ENCODE measurements at places on chromosomes 4 and X.

GRCh38 chr4:90798948-90799347 lies 671.8 kb downstream of the CCSER1 start:
- DNase-seq: no peak

DNA sequence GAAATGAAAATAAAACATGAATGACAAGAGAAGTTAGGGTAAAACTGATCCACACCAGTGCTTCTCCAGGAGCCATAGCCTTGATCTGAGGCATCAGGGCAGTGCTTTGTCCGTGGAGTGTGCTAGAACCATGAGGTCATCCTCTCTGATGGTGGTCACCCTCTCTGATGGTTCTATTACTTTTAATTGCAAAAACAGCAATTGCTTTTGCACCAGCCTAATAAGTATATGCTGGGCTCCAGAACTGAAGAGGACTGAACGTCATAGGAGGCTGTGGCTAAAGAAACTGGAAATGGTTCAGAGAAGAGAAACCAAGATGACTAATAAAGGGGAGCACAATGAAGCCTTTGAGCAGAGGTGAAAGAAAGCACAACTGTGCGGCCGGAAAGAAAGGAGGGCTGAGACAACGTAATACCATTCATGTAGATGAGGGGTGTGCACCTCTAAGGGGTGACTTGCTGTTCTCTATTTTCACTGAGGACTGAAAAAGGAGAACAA lies 17.0 kb upstream of the TMEM154 start:
- DNase-seq: no peak

DNA sequence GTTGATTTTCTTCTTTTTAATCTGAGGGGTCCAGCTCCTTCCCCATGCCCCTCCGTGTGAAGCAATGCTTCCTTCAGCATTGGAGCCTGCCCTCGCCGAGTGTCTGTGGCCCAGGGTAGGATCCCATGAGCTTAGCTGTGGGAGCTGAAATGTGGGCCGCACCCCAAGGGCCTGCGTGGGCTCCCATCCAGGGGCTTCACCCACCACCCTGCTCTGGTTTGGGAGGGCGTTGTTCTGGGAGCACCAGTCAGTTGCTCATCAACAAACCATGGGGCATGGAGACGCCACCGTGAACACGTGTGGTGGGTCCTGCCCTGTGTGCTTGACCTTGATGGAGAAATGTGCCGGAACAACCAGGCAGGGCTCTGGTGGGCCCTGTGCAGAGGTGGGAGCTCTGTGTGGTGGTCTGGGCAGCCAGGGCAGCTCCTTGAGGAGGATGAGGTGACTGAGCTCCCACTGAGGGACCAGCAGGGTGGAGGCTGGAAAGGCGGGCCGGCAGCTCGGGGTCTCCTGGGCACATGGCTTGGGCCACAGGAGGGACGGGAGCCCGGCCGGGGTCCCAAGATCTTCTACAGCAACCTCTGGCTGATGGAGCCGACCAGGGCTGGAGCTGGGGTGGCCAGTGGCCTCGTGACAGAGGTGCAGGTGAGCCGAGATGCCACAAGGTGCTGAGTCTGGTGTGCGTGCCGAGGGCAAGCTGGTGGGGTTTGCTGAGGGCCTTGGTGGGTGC lies 39.6 kb upstream of the NKX1-1 start:
- no peak for DNase-seq

DNA sequence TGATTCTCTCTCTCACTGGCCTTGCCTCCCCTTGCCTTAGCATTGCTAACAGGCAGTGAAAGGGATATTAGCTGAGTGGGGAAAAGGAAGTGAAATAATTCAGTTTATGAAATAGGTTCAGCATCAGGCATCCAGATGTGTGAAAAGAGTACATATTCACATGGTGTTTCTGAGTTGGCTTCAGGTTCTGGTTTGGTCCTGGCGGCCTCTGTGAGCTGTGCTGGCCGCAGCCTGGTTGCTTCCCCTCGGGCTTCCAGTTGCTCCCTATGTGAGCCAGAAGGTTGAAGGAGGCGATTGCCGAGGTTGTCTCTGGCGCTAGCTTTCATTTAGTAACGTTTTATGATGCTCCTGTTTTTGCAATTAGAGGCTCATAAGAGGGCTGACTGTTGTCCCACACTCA lies 99.1 kb upstream of the TLR2 start:
- no peak for DNase-seq

- DNase-seq: peak; percentile 94
Observed at GRCh38 chr4:128811571-128812441, 2.3 kb downstream of the JADE1 start.

GRCh38 chrX:141467442-141467841 lies 117.1 kb downstream of the SPANXA1 start:
- no peak for DNase-seq

All from fibroblast of skin of right quadriceps (primary cell).